ENCODE measurements at places on chromosomes 13 and 19.

DNA sequence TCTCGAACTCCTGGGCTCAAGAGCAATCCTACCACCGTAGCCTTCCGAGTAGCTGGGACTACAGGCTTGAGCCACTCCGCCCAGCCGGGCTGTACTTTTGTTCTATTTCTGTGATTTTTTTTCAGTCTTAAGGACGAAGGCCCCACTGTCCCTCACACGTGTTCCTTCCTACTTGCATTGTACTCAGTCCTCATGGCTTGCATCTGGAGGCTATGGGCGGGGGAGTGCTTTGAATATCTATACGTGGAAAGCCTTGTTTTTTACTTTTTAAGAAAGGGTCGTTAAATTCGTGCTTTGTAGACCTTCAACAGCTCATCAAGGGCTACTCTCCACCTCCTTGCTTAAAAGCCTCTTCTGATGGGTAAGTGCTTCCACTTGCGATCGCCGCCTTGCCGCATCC lies 36.8 kb downstream of the NLRP12 start:
- no peak for DNase-seq

DNA sequence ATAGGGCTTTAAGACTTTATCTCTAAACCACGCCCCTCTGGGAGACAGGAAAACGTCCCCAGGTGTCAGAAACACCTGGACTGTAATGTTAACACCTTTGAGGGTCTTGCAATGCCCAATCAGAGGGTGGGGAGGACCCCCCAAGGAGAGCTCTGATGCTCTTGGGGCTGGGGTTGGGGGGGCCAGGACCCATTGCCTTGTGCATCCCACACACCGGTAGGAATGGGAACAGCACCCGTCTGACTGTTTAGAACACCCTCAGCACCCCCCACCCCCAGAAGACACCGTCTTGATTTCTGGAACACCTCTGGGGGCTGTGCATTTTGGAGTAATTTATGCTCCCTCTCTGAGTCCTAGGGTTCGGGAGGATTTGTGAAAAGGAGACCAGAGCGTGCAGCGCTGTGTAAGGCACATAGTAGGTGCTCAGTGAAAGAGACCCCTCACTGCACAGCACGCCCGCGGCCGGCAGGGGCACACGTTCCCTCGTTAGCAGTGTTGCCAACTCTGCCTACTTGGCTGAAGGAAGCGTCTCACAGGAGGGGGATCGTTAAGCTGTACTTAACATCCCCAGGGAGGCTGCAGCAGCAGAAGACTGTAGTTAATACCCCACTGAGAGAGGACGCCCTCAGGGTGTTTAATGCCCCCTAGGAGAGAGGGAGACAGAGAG lies 2.8 kb upstream of the ERFL start:
- no peak for DNase-seq

- DNase-seq = no peak
Measured at GRCh38 chr13:106498158-106498557, 37.3 kb downstream of the EFNB2 start.

DNA sequence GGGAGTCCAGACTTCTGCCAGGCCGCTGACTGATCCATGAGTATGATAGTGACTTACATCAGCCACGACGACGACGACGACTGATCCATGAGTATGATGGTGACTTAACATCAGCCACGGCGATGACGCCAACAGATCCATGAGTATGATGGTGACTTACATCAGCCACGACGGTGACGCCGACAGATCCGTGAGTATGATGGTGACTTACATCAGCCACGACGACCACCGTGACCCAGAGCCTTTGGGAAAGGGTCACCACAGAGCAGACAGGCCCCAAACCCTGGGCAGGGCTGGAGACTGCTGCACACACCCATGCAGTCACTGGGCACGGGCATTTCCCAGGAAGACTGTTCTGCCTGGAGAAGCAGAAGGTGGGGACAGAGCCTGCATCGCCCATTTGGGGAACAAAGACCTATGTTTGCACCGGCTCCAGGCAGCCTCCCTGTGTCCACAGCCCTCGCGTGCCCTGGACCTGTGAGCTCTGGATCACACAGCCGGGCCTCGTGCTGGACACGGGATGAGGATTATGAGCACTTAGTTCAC lies 130.9 kb upstream of the SPACA7 start:
- no peak for DNase-seq

- DNase-seq = no peak
Measured at GRCh38 chr19:51783372-51783771, 11.6 kb upstream of the FPR3 start.

GRCh38 chr19:55857149-55857548 lies 20.8 kb downstream of the NLRP4 start:
- no peak for DNase-seq

DNA sequence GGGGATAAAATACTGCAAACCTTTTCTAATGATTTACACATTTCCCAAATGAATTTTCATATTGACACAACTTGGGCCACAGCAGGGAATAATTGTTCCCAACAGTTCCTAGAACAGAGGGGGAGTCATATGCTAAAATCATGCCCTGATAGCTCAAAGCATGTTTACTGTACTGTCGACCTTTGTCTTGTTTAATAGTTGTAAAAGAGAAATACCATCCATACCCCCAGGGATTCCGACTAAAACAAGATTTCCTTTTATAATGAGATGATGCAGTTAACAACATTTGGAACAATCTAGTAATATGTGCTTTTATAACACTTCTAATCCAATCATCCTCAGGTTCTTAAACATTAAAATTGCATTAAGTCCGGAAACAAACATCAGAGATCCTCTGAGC lies 759.7 kb downstream of the OLFM4 start:
- no peak for DNase-seq

DNA sequence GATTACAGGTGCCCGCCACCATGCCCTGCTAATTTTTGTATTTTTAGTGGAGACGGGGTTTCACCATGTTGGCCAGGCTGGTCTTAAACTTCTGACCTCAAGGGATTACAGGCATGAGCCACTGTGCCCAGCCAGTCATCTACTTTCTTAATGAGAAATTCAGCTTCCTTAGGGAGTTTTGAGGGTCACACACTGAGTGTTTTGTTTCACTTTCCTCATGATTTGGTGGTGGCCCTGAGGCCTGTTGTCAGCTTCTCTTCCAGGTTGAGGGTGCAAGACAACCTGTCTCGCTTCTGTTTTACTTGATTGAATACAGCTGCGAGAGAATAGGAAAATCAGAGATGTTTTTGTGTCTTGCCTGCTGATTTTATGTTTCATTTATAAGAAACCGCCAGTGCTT lies 9.9 kb downstream of the FRY start:
- no peak for DNase-seq

DNA sequence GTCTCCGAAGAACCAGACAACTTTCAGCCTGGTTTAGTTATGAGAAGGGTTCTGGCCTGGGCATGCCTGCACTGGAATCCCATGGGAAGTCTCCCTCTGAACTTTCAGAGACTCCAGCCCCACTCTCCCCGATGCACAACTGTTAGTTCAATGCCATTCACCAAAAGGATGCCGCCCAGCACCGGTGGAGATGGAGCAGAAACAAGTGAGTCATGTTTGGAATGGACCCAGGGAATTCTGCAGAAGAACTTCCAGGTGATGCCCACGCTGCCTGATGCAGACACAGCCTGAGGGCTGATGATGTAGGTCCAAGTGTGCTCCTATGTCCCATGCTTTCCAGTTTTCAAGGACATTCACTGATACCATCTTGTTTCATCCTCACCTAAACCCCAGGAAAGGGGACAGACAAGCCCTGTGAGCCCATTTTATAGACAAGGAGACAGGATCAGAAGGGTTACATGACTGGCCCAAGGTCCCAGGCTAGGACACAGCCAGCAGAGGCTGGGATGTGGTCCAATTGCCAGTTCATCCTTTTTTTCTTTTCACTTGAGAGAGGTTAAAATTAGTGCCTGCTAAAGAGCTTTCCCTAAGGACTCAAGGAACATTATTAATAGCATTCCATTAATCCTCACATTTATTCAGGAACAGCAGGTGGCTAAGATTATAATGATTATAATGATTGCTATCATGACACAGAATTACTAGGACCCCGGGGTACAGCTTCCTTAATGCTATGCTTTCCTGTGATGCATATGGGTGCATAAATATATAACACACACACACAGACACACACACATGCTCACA lies 39.5 kb downstream of the SIAH3 start:
- no peak for DNase-seq

- DNase-seq = peak; percentile 12
Measured at GRCh38 chr19:53101518-53101917, 1.7 kb downstream of the ZNF160 start.

DNA sequence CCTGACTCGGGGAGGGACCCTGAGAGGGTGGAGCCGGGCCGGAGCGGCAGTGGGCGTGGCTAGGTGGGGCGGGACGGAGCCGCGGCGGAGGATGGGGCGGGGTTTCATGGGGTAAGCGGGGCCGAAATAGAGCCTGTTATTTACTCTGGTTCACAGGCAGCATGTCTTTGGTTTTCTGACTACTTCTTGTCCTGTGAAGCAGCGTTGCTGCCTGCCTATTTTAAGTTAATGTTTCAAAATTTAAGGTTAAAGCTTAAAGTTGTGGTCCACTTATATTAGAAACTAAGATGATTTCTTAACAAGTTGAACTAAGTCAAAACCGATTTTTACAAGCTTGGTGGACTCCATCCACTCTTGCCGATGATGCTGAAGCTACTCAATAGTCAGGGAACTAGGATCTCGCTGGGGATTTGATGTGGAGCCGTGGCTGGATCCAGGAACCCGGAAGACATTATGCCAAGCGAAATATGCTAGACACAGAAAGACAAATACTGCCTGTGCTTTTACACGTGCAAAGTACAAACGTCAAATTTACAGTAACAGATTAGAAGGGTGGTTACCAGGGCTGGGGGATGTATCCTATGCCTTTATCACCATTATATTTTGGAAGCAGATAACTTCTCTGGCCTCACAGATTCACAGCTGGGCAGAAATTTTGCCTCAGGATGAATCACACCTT lies 433 bp upstream of the ZNF616 start:
- DNase-seq = no peak

DNA sequence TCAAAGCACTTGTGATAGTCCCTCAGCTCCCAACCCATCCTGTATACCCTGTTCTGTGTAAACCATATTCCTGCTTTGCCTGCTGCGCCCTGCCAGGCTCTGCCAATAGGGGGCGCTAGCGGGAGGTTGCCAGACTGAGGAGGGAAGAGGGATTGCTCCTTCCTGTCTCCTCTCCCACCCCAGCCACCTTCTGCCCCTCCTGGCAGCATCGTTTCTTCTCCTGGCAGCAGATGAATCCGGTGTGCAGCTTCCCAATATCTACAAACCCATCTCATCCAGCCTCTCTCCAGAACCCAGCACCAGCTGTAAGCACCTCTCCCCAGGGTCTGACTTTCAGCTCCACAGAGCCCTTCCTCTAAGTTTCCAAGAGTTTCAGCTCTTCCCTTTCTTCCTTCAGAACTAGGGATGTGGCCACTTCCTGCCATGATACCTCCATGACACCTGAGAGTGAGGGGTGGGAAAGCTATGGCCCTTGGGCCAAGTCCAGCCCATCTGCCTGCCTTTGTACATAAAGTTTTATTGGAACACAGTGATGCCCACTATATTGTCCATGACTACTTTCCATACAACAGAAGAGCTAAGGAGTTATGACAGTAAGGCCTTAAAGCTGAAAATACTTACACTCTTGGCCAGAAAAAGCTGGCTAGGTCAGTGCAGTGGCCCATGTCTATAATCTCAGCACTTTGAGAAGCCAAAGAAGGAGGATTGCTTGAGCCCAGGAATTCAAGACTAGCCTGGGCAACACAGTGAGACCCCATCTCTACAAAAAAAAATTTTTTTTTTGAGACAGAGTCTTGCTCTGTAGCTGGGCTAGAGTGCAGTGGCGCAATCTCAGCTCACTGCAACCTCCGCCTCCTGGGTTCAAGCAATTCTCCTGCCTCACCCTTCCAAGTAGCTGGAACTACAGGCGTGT lies 34.5 kb upstream of the ATP1A3 start:
- DNase-seq = no peak

DNA sequence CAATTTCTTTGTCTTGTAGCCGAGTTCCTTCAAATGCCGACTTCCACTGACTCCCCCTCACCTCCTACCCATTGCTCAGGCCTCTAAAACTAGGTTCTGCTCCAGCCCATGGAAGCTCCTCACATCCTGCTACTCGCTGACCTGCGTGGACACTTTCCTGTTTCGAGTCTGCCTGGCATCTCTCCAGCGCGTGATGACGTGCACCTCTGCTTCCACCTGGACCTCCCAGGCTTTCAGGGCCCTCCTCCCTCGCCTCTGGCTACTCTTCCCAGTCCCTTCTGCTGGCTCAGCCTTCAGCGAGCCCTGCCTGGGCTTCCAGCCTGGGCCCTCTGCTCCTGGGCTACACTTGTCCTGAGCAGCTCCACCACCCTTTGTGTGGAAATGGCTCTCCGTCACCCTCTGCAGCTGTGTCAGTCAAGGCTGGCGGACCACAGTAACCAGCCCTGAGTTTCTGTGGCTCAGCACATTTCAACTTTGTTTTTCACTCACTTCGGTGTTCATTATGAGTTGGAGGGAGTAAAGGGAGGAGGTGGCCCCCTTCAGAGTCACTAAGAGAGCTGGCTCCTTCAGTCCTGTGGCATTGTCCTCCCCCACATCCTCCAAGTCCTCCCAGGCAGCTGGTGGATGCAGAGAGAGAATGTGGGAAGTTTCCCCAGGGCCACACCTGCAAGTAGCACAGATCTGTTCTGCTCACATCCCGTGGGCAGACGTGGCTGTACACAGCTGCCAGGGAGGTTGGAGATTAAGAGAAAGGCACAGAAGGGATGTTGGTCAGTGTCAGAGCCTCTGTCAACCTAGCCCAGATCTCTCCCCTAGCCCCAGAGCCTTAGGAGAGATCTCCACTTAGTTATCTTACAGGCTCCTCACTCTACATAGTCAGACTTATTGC lies 49.4 kb downstream of the SERP2 start:
- DNase-seq = no peak

DNA sequence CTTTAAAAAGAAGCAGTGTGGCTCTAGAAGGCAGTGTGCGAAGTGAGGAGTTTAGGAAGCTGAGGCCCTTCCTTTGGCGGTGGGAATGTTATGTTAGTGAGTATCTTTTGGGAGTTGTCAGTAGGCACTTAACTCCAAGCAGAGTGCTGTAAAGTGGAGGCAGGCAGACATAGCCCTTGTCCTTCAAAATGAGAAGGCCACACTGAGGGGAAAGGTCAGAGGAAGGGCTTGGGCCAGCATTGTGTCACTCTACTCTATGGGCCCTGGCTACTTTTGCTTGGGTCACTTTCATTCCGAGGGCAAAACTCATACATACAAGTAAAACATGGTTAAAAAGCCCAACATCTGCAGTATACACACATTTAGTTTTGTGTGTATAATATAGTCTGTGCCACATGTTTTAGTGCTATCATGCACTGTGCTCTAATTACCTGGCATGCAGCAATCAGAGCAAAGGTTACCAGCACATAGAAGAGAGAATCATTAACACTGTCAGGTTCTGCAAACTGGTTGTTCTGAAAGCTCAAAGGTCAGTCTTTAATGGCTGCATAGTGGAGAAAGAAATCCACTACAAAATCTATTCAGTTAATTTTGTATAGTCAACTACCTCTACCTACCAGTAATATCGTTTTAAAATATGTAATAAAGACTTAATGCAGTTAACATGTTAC lies 64.4 kb downstream of the WASF3 start:
- no peak for DNase-seq

- DNase-seq = peak; percentile 56
Measured at GRCh38 chr19:46748325-46749109, 2.3 kb upstream of the STRN4 start.

All from IMR-90 (cell line).